ENCODE measurements at places on chromosomes 6 and 20.

GRCh38 chr6:1821164-1821512 is 211.4 kb downstream of the FOXC1 start:
- no peak for DNase-seq

GRCh38 chr20:38757145-38757775 is 9.0 kb downstream of the ACTR5 start:
- DNase-seq = no peak

GRCh38 chr20:21609221-21609620 is 95.4 kb upstream of the NKX2-2 start:
- DNase-seq = no peak

DNA sequence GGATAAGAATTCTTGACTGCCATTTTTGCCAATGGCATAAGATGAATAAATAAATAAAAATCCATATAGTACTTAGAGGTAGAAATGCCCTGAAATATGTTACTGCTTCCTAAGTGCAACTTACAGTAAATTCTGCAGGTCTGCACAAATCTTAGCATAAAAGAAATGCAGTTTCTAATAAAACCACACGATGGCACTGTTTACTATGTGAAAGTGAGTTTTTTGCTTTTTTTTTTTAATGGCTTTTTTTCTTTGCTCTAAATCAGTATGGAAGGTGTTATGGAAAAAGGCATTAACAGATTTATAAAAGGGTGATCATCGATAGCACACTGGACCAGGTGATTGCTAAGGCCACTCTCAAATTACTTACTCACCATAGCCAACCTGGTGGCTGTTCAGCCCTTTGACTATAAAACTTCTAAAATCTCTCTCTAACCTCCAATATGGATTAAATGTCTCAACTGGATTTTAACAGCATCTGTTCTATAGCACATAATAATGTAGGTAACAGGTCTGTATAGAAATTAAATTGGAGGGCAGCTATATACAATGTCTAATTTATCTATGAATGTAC is 45.8 kb downstream of the AHI1 start:
- DNase-seq = no peak

GRCh38 chr6:36272234-36272633 is 2.4 kb downstream of the PNPLA1 start:
- DNase-seq = no peak

DNA sequence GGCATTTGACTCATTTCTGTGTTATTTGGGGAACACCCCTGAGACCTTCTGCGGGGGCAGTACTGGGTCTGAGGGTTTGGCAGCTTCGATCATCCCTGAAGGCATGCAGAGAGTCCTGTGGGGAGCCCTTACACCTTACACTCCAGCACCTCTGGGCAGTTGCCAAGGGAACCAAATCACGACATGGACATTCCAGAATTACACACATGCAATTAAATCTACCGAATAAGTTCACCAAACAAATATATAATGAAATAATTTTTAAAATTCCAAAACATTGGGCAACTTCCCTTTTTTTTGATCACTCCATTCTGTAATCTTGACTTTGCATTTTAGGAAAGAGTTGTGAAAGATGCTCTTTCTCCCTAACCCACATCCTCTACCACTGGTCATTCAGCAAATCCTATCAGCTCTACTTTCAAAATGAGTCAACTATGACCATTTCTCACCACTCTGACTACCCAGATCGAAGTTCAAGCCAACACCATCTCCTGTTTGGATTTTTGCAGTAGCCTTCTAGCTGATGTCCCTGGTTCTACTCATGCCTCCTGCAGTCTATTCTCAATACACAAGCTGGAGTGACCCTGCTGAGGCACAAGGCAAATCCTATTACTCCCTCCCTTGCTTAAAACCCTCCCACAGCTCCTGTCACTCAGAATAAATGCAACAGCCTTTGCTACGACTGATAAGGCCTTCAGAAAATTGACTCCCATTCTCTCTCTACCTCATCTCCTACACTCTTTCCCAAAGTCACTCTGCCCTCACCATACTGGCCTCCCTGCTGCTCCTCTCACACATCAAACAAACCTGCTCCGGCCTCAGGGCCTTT is 533.3 kb downstream of the HACE1 start:
- no peak for DNase-seq

DNA sequence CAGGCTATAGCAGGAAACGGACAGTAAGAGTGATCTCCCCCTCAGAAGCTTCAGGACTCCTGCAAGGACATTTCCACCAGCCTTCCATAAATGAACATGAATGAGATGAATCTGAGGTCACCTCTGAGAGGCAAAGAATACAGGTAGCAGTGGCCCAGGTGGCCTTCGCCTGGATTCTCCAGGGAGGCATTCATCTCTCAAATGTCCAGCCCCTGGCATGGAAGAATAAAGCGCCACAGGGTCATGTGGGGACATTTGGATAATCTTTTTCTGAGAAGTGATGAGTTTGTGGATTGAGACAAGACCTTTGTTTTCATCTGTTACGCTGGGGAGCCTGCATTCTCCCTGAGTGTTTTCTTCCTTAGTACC is 2.9 kb downstream of the GMPR start:
- DNase-seq = no peak

All from activated T-cell treated with anti-CD3 and anti-CD28 coated beads, Interleukin-2, amount 50 U/mL, for 72 hours (primary cell).